Glutamatergic neuron (in vitro differentiated cells): ENCODE measurements at places on chromosomes 7 and 10. TPM values are rescaled to one million over a fixed set of nuclear protein-coding genes. Genes with fewer than 3 reads are reported as not detected.

DNA sequence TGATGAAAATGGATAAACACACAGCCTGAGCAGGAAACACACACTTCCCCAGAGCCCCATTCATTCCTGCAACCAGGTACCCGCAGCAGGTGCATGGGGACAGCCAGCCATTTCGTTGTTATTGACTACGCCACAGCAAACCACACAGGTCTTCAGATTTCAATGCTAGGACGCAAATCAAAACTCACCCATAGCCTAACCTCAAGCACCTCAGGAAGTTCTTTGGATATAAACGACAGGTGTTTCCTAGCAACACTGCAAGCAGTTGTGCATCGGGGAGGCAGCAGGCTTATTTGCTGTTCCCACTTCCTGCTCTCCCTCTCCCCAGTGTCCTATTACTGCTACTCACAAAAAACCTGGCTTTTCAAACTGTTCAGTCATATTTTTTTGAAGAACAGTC lies 176.5 kb upstream of the FRMD4A start:
- no peak overlapping the region for H3K4me3 ChIP-seq
- H3K27me3 ChIP-seq: peaks cover 4% of the 10 kb centered on the region
- DNase-seq: no peak

DNA sequence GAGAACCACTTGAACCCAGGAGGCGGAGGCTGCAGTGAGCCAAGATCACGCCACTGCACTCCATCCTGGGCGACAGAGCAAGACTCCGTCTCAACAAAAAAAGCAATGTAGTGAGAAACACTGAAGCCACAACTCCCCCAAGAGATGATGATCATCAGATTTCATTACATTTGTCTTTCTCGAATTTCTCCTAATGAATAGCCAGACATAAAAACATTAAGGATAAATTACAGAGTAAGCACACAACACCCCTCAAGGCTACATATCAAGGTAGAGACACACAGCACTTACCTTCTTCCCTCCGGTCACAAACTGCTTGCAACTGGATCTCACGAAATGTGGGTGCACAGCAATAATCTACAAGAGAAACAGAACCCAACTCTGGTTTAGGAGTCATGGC lies 91.5 kb downstream of the VPS41 start:
- no peak overlapping the region for H3K4me3 ChIP-seq
- peaks cover 20% of the 10 kb centered on the region for H3K36me3 ChIP-seq
- no peak overlapping the region for H3K27ac ChIP-seq
- DNase-seq: no peak
- no peaks in the 10 kb centered on the region for H3K4me1 ChIP-seq

DNA sequence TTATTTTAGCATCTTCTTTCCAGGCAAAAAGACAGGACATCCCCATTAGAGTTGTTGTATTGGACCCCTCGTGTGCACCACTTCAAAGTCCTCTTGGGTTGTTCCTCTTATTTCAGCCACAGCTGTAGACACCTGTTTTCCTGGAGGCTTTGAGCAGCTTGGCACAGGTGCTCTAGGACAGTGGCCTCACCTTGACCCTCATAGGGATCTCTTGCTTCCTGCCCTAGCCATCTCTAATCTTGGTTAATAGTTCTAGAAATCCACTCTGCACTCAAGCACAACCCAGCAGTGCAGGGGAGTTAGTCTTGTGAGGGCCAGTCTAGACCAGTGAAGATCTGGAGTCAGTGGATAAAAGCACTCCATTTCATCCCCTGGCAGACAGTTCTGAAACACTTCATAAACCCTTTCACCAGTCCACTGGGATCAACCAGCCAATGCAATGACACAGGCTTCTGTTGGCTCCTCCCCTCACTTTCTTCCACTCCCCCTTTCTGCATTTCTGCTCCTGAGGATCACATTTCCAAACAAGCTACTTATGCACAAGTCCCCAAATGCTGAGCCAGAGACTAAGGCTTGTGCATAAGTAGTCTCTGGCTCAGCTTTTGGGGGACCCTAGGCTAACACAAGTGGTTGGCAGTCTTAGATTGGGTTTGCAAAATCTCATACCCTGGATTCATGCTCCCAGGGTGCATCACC lies 131.5 kb upstream of the LAMB4 start:
- H3K27ac ChIP-seq: no peak overlapping the region
- H3K36me3 ChIP-seq: peaks cover 5% of the 10 kb centered on the region
- H3K4me3 ChIP-seq: no peak overlapping the region
- no peak for DNase-seq

Gene ADARB2
- total RNA-seq: 20.6 TPM

Gene SCRN1
- total RNA-seq: 168 TPM

Gene SLC26A4
- total RNA-seq: 0.34 TPM
